CD8-positive, alpha-beta T cell (primary cell): ENCODE measurements at places on chromosomes 12 and 14. TPM values are rescaled to one million over a fixed set of nuclear protein-coding genes. Genes with fewer than 3 reads are reported as not detected.

GRCh38 chr12:4849115-4849541 lies 60.6 kb upstream of the KCNA1 start:
- DNase-seq: no peak

DNA sequence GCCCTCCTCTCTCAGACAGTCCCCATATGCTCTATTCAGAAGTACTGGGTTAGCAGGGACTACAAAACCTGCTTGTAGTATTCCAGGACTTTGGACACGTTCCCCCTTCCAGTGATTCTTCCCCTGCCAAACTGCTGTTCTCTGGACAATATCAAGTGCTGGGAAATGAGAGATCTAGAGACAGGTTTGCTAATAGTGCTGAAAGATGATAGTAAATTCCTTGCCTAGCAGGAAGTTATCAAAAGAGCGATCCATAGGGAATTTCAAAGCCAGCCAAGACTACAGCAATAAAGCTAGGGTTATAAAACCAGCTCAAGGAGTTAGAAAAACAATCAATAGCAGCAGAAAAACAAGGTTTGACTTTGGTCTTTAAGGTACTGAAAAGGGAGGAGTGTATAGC lies 15.2 kb downstream of the SLC7A8 start:
- DNase-seq: no peak

GRCh38 chr12:115572440-115572839 lies 705.1 kb downstream of the MED13L start:
- DNase-seq: no peak

Gene SOAT2
- total RNA-seq: 2.9 TPM

- peak; percentile 13 for DNase-seq
Observed at GRCh38 chr12:31362115-31362758, 36.3 kb upstream of the SINHCAF start.

- no peak for DNase-seq
Observed at GRCh38 chr12:64735442-64735841, 23.8 kb downstream of the GNS start.

Gene CDK2
- 13.5 TPM for total RNA-seq

DNA sequence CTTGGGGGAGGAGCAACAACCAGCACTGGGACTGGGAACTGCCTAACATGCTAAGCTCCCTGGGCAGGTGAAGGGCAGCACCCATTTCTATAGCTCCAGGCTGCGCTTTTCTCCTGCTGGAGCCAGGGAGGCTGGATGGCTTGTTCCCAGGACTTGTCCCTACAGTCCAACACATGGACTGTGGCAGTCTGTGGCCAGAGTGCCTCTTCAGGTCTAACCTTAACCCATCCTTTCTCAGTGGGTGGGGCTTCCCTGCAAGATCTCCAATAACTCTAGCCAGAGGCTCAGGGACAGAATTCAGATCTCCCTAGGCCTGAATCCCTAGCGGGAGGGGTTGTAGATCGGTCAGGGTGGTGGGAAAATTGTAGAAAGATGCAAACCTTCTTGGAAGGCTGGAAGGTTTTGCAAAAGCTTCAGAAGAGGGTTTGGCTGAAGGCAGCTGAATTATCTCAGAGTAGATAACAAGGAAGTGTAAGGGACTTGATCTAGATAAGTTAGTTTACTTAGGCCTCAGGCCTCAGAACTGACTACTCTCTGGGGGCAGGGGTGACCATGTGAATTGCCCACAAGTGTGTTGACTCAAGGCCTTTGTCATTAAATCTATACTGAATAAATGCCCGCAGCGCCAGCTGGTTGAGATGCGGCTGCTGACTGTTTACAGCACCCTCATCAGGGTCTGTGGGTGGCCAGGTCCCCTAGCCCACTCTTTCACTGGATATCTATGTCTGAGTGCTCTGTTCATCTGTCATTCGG lies 60.7 kb downstream of the SSPN start:
- no peak for DNase-seq

DNA sequence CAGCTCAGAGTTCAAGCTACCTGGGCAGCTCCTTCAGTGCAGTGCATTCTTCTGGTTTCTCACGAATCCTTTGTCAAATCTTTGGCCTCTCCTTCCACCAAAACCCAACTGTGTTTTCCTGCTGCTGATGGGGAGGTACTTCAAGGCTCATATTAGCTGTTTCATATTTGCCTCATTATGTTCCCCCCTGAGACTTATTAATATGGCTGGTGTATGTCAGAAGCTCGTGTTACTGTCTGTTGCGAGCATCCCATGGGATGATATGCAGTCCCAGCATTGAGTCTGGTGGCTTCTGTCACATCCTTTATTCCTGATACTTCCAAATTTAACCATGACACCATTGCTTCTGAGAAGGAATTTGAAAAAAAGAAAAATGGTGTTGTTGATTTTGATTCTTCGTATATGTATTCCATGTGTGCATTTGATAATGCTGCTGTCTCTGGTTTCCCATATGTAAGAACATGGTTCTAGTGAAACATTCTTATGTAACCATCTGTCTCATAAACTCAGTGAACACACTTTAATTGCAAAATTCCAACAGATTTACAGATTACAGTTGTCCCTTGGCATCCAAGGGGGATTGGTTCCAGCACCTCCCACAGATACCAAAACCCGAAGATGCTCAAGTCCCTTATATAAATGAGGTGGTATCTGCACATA lies 149.1 kb downstream of the KICS2 start:
- no peak for DNase-seq

Gene PMEL
- total RNA-seq: not detected

GRCh38 chr12:6863586-6864321 lies 3.6 kb upstream of the TPI1 start:
- no peak for DNase-seq

GRCh38 chr12:88931598-88931997 lies 351.3 kb upstream of the KITLG start:
- no peak for DNase-seq

- DNase-seq: no peak
Observed at GRCh38 chr12:79262938-79263337, 398.4 kb downstream of the SYT1 start.

- no peak for DNase-seq
Observed at GRCh38 chr12:128290938-128291337, 24.0 kb downstream of the TMEM132C start.

- DNase-seq: no peak
Observed at GRCh38 chr12:119225454-119225853, 46.7 kb downstream of the HSPB8 start.

DNA sequence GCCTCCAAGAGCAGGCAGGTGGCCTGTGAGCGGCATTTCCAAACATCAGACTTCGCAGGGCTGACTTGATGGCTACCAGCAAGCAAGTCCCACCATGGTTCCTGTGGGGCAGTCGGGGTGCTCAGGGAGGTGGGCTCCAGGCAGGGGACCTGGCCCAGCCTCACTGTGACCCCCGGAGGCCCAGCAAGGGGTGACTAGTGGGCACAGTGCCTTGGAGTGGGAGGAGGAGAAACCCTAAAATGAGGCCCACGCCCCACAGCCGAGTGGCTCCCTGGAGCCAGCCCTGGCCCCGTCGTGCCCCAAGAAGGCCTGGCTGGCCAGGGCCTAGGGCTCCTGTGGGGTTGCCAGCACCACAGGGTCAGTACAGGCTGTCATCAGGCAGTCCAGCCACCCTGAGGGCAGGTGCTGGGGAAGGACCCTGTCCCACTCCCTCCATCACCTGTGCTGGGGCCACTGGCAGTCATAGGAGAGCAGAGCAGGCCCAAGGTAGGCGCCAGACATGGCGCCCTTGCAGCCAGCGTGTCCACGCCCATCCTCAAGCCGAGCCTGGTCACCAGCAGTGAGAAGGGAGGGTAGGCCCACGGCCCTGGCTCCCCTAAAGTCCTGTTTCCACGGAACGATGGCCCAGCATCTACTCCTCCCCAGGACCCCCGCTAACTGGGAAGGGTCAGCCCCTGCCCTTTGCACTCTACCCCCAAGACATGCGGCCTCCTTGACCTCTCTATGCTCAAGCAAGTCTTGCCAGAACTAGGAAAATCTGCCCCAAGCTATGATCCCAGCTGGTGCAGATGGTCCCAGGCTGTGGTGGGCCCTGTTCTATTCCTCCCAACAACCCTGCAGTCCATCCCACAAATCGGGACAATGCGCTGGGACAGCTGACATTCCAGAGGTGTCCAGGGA lies 144.2 kb upstream of the C14orf180 start:
- no peak for DNase-seq

Gene CD4
- total RNA-seq: 0.54 TPM

DNA sequence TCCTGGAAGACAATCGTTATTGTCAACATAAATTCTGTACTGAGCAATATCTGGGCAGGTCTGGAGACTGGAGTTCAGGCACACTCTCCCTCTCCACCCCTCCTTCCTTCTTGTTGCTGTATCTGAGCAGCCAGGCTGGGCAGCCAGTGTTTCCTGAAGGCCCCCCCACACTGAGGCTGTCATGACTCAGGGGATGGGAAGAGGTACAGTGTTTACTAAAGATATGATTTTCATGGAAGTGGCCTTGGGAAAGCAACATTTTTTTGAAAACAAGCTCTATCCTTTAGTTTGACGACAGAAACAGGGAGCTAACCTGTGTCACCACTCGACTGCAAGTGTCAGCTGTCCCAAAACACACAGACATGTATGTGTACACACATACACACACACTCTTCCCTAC lies 1485.4 kb upstream of the TMEM132C start:
- no peak for DNase-seq

DNA sequence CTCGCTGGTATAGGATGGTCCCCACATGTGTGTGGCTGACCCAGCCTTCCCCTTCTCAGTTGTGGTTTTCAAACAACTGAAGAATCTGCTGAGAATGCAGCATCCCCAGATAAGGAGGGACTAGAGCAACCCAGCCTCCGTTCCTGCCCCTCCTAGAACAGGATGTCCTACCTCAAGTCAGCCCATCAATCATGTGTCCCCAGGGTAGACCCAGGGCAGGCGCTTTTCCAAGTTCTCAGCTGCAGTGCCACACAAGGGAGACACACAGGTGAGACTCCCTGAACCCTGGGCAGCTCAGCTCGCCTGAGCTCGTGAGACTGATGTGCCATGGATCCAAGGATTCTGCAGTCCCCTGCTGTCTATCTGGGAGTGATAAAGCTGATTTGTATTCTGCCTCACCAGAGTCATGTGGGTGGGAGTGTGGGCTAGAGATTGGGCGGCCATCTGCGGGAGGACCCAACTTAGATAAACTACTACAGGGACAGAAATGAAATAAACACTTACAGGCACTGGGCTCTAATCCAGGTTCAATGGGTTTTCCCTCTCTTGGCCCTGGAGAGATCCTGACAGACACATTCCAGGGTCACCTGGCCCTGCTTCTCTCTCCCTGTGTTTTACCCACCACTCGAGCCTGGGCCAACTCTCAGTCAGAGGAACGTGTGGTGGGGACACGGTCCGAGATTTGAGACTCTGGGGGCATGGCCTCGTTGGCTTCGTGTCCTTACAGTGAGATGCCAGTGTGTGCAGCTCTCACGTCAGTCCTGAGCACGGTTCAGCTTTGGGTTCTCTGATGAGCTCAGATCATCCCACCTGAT lies 303.5 kb upstream of the SFSWAP start:
- no peak for DNase-seq

GRCh38 chr14:22850944-22851764 lies 14.8 kb downstream of the MMP14 start:
- DNase-seq: no peak

- DNase-seq: no peak
Observed at GRCh38 chr14:85024931-85025330, 505.0 kb upstream of the FLRT2 start.

DNA sequence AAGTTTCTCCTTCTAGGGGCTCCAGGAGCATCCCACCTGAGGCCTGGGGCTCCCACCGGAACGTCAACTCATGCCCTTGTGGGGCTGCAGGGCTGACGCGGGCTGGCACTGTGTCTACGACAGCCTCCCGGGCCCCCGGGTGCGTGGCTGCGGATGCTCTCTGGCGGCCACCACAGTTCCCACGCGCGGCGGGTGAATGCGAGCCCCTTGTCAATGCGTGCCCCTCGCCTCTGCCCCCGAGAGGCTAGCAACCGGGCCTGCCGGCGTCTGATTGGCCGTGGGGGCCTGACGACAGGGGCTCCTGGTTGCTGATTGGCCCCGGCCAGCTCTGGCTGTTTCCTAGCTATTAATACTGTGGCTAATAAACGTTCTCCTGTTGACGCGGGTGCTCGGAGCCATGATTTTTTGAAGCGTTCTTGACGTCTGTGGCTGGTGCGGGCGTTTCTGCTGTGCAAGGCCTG lies 1.8 kb upstream of the MEG3 start:
- DNase-seq: peak; percentile 6

Gene HOXC12
- total RNA-seq: not detected

GRCh38 chr12:71865166-71865713 lies 25.7 kb downstream of the TBC1D15 start:
- DNase-seq: no peak

DNA sequence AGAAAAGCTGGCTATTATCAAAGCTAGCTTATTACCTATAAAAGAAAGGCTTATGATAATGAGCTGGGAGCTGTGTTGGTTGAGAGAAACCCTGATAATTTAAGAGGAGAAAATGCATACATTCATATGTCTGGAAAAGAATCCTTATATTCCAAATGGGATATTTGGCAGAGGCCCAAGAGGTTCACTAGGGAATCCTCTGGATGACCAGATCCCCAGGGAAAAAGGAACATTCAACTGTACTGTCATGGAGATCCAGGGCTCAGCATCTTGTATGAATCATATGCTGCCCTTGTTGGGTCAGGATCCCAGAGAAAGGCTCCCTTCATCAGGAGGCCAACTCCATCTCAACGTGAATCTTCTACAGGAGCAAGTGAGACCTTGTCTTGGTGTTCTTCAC lies 16.6 kb upstream of the FBXO34 start:
- no peak for DNase-seq

Gene MANSC4
- total RNA-seq: not detected

DNA sequence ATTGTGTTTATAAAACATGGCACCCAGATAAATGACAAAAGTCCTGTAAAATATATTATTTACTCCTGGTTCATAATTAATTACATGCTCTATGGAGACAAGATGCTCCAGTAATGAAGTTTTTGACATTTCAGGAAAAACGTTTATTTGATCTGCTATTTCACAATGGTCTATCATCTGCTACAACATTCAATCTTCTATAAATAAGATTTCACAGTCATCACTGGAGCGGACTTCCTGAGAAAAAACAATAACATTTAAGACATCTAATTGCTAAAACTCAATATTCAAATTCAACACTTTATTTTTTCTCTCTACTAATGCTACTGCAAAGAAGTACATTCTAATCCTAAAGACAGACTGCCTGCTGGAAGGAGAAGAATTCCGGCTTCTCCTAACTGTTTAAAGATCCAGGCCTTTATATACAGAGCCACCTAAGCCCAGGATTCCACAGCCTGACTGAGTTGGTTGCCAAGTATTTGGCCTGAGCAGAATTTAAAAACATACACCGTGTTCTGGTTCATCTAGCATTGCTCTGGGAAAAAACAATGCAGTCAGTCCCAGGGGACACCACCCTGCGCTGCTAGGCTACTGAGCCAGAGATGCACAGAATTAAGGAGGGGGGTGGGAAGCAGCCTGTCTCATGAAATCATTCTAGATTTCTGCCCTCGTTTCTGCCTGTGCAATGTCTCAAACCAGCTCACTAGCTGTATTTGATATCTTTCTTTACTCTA lies 58.0 kb downstream of the TMTC1 start:
- no peak for DNase-seq

Gene CCDC184
- total RNA-seq: 0.90 TPM

GRCh38 chr14:87994974-87995373 lies 2.0 kb upstream of the GALC start:
- DNase-seq: peak; percentile 78

GRCh38 chr14:36510874-36511273 lies 9.2 kb downstream of the NKX2-1 start:
- DNase-seq: no peak

- no peak for DNase-seq
Observed at GRCh38 chr12:109331301-109331952, 16.3 kb upstream of the MYO1H start.

GRCh38 chr12:111457577-111457976 lies 51.9 kb downstream of the SH2B3 start:
- DNase-seq: no peak

- no peak for DNase-seq
Observed at GRCh38 chr12:63151623-63152320, 771 bp upstream of the AVPR1A start.
